ENCODE measurements at places on chromosomes 13 and 19.

DNA sequence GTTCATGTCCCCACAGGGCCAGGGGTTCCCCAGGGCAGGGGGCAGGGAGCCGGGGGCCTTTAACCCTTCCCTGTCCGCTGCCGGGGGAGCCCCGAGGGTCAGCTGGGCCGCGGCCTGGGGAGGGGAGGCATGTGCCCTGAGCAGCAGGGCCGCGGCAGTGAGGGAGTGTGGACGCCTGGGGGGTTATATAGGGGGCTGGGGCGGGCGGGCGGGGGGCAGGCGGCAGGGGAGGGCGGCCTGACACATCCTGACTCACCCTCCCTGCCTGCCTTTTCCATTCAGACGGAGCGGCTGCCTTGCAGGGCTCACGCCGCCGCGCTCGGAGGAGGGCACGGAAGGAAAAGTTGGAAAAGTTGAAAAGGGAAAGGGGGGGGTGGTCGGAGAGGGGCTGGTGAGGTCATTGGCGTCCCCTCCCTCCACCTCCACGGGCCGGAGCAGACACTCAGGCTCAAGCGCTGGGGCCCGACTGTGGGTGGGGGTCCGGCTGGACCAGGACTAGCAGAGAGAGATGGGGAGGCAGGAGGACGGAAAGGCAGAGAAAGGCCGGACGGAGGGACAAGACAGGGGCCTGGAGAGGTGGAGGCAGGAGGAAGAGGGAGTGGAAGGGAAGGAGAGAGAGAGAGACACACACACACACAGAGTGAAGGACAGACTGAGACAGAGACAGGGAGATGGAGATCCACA lies at the start of gene IL11:
Gene IL11, minus strand, starts transcription at position 159 of the 684 bp plus-strand sequence. Its CDS starts 153 bp downstream, at position 6.
- no peak for DNase-seq

- DNase-seq: peak; percentile 80
These were observed 10.5 kb upstream of the TINCR start for GRCh38 chr19:5578097-5578846.

DNA sequence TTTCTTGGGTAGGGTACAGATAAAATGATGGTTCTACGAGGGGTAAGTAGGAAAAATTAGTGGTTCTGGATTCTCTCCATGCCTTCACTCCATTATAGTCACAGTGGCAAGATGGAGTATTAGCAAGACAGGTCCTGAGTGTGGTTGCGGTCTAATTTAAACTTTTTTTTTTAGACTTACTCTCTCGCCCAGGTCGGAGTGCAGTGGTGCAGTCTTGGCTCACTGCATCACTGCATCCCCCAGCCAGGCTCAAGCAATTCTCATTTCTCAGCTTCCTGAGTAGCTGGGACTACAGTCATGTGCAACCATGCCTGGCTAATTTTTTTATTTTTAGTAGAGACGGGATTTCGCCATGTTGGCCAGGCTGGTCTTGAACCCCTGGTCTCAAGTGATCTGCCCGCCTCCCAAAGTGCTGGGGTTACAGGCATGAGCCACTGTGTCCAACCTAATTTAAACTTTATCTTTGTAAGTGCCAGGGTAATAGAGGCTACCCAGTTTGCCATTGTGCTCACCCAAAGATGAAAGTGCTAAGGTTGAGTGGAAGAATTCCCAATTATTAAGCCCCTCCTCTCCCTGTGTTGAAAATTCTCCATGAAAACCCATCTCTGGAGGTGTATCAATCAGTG lies 135.6 kb downstream of the TM9SF2 start:
- DNase-seq: no peak

DNA sequence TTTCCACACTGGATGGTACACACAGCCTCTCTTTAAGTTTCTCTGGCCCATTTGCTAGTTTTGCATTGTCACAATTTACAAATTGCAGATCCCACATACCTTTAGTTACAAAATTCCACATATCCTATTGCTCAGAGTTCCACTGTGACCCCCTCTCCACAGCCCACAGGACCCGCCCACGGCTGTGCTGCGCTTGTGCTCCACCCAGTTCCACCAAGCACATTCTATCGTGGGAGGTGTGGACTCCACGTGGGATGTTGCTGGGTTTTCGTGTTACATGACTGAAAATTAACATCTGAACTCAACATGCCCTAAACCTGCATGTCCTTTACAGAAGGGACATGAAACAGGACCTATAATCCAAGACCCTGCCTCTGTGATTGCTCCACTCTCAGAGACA lies 423.0 kb downstream of the IRS2 start:
- no peak for DNase-seq

DNA sequence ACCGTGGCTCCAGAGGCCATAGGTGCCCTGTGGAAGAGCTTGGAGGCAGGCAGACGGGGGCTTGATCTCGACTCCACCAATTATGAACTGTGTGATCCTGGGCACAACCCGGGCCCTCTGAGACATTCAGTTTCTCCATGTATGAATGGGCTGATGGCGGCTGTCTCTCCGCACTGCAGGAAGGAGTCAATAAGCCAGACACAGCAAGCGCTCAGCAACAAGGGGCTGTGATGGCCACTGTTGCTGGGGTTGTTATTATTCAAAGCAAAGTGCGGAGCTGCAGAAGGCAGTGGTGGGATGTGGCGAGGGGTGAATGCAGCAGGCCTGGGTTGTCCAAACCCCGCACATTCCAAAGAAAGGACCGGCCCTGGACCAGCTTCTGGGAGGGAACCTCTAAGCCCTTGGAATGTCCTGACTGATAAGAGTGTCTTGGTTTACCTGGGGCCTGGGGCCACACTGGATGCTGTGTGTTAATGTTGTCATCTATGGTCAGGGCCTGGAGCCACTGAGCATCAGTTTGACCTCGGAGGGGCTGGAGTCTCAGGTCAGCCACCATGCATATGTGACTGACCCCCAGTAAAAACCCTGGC lies 8.3 kb downstream of the TMEM143 start:
- DNase-seq: no peak

DNA sequence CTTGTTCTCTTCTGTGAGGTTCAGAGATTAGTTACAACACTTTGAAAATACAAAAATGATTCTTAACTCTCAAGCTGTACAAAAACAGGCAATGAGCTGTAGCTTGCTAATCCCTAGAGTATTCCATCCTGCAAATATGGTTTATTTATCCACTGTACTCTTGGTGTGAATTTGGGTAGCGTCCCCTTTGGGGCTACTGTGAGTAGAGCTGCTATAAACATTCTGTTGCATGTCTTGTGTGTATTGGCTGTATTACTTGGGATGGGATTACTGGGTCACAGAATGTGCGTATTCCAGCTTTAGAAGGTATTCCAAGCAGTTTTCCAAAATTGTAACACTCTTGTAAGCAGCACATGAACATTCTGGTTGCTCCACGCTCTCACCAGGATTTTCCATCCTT lies 33.5 kb downstream of the GPR12 start:
- DNase-seq: no peak

- no peak for DNase-seq
These were observed 731.0 kb downstream of the SLITRK1 start for GRCh38 chr13:83151308-83151660.

GRCh38 chr19:16309643-16310042 lies 15.0 kb upstream of the KLF2 start:
- no peak for DNase-seq

GRCh38 chr19:18013210-18014111 lies 5.5 kb downstream of the ARRDC2 start:
- DNase-seq: no peak

DNA sequence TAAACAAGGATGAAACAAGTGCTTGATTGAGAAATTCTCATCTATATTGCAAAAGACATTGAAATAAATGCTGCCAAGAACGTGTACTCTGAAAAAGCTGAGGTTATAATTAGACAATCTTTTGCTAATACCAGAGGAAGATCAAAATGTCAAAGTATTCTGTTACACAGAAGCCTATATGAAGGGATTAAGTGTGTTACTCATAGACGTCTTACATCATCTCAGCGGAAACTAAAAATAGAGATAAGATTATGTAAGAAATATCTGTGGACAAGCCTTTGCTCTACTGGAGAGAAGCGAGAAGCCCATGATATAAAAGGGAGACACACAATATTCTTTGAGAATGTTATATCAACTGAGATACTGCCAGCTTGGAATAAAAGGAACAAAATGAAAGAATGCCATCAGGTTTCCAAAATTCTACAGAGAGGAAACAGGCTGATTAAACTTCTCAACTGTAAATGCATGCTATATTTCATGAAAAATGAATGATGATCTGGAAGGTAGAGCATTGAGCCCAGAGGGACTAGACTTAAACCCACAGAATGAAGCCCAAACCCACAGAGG lies 699.0 kb downstream of the GPC5 start:
- no peak for DNase-seq

DNA sequence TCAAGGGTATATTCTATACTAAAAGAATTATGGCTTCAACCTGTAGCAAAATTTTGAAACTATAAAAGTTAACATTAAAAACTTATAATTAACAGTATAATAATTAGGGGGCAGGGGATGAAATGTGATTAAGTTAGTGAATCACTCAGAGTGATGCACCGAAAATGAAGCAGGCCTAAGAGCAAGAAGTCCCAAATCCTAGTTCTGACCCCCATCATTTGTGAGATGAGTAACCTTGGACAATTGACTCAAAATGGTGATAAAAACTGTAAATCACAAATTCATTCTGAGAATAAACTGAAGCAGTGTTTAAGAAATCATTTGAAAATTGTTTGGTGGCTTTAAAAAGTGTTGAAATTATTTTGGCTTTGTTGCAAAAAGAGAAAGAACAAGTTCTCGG lies 56.8 kb downstream of the KLF12 start:
- DNase-seq: no peak

- no peak for DNase-seq
These were observed 932.5 kb upstream of the MIR17HG start for GRCh38 chr13:90414691-90415596.

- DNase-seq: no peak
These were observed 73.0 kb downstream of the DHRS12 start for GRCh38 chr13:51730927-51731326.

- DNase-seq: no peak
These were observed 1.2 kb downstream of the KL start for GRCh38 chr13:33017323-33017929.

DNA sequence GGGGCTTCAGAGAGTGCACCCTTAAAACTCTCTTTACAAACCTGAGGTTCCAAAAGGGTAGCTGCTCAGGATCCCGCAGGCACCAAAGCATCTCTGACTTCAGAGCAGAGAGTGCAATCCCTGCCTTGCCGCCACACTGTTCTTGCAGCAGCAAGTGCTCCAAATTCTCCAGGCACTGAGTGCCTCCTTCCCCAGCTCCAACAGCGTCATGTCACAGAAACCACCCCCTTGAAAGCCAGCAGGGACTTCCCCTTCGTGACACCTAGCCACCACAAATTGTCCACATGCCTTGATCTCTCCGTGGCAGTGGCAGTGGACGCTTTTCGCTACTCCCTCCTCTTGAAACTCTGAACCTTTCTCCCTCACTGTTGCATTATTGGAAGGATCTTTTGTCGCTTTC lies 39.9 kb downstream of the MBNL2 start:
- no peak for DNase-seq

- no peak for DNase-seq
These were observed 55.2 kb downstream of the ZNF627 start for GRCh38 chr19:11652492-11652891.

GRCh38 chr19:32748497-32748896 lies 28.9 kb downstream of the TDRD12 start:
- DNase-seq: no peak

GRCh38 chr13:51914137-51914493 lies 52.3 kb downstream of the CCDC70 start:
- DNase-seq: no peak

GRCh38 chr13:110200276-110200870 lies 106.6 kb downstream of the COL4A1 start:
- no peak for DNase-seq

GRCh38 chr13:67277581-67277980 lies 47.4 kb upstream of the PCDH9 start:
- DNase-seq: no peak

GRCh38 chr13:29743201-29743786 lies 107.1 kb downstream of the UBL3 start:
- peak; percentile 33 for DNase-seq

DNA sequence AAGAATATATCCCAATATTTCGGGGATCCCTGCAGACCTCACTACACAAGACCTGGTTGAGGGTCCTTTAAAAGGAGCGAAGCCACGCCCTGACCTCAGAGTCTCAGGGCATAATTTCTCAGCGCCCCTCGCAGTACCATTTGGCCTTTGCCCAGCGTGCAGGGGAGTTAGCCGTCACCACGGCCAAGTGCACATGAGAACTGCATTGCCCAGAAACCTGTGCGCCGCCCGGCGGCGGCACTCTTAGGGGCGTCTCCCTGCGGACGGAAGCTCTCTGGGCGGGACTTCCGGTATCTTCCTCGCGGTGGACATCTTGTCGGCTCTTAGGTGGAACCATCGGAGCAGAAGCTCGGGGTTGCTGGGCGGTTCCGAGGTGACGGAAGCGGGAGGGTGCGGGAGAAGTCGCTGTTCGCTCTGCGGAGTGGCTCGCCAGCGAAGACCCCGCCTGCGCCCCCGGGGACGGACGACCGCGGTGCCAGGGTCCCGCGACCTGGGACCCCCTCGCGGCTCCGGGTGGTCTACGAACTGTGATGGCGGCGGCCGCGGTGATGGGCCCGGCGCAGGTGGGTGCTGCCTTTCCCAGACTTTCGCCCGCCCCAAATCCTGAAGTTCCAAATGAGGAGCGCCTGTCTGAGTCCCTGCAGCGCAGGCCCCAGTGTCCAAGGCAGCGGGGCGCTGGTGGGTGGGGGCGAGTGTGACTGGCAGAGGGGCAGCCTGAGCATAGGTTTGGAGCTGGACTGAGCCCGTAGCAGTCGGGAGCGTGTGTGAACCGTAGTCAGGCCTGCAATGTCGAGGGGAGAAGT lies at the start of gene ZNF134:
Gene ZNF134, plus strand, starts transcription at position 302 of the 803 bp plus-strand sequence. CDS start 5,227 bp downstream, outside the sequence.
- peak; percentile 98 for DNase-seq

DNA sequence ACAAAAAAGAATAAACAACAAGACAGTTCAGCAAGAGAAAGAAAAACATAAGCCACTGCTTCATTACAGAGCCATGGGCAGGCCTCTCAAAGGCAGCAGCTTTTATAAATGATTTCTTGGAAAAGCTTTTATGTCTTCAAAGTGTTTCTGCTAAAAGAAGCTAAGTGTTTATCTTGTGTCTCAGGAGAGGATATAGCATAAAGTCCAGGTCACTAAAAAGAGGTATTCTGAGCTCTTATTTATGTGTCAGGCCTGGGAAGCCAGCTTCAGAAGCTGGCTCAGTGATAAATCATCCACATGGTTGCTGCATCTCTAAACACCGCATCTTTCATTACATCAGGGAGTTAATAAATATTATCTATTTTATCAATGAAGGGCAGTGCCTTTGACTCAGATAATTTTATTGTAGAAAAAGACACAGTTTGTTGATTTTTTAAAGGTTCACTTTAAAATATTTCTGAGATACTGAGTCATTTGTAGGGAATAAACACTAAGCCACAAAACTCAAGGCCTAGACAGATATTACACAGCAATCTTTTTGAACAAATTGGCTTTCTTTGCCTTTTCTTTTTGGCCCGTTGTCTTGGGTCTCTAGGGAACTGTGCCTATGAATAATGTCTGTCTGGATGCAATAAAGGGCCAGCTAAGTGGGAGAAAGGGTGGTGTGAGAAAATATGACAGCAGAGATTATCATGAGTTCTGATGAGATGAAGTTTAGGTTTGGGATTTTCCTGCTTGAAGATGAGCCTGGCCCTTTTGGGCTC lies 1086.6 kb downstream of the UQCRFS1 start:
- no peak for DNase-seq

All from kidney (tissue), 22 donors.